ENCODE measurements at places on chromosomes 12 and 14. TPM values are rescaled to one million over a fixed set of nuclear protein-coding genes. Genes with fewer than 3 reads are reported as not detected.

GRCh38 chr14:76810953-76811400 lies 1.7 kb downstream of the ANGEL1 start:
- peak; percentile 50 for DNase-seq

Gene RTL1
- total RNA-seq = not detected

Gene PGF
- 4.6 TPM for total RNA-seq

- no peak for DNase-seq
These were observed 710.7 kb upstream of the TBX3 start for GRCh38 chr12:115394496-115395220.

Gene TAS2R19
- total RNA-seq = 0.62 TPM

Gene TMPRSS12
- total RNA-seq = not detected

DNA sequence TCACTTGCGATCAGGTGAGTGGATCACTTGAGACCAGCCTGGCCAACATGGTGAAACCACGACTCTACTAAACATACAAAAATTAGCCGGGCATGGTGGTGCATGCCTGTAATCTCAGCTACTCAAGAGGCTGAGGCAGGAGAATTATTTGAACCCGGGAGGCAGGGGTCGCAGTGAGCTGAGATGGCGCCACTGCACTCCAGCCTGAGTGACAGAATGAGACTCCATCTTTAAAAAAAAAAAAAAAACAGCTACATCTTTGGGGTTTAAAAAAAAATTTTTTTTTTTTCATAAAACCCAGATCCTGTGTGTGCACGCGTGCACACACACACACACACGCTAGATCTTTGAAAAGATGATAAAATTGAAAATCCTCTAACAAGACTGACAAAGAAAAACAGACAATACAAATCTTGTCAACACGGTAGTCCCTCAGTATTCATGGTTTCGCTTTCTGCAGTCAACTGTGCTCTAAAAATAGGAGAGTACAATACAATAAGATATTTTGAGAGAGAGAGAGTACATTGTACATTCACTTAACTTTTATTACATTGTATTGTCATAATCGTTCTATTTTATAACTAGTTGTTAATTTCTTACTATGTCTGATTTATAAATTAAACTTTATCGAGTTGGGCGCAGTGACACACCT lies 295.3 kb upstream of the RGS6 start:
- no peak for DNase-seq

Gene OR4K17
- not detected for total RNA-seq

DNA sequence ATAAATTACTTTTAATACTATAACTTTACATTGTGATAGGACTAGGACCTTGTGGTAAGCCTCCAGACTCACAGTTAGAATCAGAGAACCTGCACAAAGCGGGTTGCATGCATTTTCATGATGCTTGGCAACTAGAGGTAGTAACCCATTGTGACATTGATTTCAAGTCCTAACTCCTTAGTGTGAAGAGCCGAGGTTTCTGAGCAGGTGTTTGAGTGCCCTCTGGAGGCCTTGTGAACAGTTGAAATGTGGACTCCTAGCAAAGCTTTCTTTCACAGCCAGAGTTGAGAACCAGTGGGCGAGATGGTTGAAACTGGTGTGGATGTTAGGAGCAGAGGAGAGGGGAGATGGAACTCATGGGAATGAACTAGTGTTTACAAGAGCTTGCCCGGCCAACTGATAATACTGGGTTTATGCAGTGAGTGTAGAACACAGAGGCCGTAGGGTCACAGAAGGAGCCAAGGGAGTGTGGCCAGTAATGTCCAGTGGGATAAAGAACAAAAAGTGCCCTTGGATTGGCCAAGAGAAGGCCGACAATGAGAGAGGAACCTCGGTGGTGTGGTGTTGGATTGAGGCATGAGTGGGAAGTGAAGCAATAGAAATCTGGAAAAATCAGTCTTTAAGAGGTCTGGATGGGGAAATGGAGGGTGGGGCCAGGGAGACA lies 10.9 kb downstream of the ZNF664 start:
- peak; percentile 35 for DNase-seq

DNA sequence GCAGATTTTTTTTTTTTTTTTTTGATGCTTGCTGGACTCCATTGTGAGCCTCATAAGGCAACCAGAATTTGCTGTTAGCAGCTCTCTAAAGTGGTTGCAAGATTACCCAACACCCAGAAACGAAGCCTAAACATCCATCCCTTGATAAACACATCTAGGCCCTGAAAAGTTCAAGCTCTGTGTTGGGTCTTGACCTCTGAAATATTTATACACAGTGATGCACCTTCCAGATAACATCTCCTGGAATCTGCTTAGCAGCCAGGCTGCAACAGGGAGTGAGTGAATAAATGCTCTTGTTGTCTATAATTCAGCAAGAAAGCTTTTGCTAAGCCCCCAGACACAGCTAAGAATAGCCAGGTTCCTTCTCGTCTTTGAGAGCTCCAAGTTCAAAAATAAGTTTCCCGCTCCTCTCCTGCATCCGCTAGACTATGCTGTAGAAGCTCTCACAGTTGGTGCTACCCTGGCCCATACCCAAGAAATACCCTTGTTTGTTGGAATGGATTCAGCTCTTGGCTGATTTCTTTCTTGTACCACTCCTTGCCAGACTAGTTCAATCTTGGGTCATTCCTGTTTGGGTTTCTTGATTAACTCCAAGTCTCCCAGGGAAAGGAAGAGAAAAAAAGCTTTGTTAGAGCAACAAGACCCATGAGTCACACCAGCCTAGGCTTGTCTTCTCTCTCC lies 610.6 kb upstream of the TBX3 start:
- no peak for DNase-seq

Gene INHBE
- 9.6 TPM for total RNA-seq

DNA sequence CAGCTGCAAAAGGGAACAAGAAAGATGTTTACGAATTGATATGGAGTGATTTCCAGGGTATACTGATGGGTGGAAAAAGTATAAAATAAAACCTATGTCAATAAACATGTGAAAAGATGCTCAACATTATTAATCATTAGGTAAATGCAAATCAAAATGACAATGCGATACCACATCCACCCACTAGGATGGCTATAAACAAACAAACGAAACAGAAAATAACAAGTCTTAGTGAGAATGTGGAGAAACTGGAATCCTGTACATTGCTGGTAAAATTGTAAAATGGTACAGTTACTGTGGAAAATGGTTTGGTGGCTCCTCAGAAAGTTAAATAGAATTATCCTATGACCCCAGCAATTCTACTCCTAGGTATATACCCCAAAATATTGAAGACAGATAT lies 9.5 kb upstream of the BEST3 start:
- DNase-seq = no peak

- DNase-seq = no peak
These were observed 52.0 kb upstream of the SOCS2 start for GRCh38 chr12:93520454-93520853.

Measured in H7 (cell line).